ENCODE measurements at places on chromosomes 5 and 9. TPM values are rescaled to one million over a fixed set of nuclear protein-coding genes. Genes with fewer than 3 reads are reported as not detected.

- DNase-seq = no peak
These were observed 75.9 kb downstream of the TRIO start for GRCh38 chr5:14218897-14219573.

DNA sequence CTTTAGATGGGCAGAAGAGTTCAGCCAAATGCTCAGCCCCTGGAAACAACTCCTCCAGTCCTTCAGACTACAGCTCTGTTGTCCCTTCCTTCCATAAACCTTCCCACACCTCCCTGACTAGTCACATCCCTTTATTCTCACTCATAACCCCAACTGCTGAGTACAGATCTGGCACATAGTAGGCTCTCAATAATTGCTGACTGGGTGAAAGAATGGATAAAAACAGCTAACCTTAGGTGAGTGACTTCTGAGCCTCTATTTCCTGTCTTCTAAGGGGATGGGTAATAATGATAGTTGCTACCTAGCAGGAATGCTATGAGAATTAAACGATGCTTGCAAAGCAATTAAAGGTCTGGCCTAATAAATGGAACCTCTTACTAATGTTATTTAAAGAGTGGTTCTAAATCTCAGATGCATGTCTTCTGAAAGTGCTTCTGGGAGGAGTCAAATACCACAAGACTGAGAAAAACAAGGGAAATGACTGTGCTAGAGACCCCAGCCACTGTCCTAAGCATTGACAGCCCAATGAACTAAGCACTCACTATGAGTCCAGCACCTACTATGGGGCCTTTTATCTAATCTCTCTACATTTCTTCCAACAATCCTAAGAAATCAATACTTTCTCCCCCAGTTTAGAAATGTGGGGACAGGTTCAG lies 2.5 kb upstream of the NR6A1 start:
- DNase-seq = no peak

GRCh38 chr5:94632024-94632423 lies 13.6 kb downstream of the SLF1 start:
- no peak for DNase-seq

DNA sequence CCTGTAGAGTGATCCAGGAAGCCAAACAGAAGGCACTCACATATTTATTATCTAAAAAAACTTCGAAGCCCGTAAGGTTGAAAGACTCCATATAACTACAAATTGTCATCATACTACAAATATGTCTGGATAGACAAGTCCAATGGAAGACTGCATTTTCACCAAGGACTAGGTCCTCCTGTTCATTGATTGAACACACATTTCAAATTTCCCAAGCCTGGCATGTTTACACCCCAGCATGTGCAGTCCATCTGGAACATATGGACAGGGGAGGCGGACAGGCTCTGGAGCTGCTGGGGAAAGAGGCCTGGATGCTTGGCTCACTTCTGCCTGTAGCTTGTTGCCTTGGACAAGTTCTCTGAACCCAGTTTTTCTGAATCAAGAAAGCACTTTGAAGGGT lies 378.7 kb downstream of the ENC1 start:
- DNase-seq = no peak

GRCh38 chr9:124685217-124685616 lies 85.9 kb downstream of the NR6A1 start:
- DNase-seq = no peak

DNA sequence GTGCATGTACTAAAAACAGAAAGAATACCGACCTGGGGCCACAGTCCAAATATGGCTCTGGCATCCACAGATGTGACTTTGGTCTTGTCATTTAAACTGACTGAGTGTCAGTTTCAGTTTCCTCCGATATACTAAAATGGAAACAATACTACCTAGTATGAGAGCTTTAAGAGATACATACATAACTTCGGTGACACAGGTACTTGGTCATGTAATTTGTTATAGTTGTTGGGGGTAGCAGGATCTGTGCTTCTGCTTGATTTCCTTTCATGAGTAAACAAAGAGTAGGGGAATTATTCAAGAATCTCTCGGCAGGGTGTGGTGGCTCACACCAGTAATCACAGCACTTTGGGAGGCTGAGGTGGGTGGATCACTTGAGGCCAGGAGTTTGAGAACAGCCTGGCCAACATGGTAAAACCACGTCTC lies 32.1 kb downstream of the MTMR12 start:
- no peak for DNase-seq

- no peak for DNase-seq
These were observed at the start of gene CDH18 for GRCh38 chr5:19987612-19988361. Gene CDH18, minus strand, starts transcription at chr5:19988200. Its CDS starts 149,214 bp downstream, at chr5:19838986.

GRCh38 chr5:14153932-14154731 lies 11.0 kb downstream of the TRIO start:
- DNase-seq = no peak

DNA sequence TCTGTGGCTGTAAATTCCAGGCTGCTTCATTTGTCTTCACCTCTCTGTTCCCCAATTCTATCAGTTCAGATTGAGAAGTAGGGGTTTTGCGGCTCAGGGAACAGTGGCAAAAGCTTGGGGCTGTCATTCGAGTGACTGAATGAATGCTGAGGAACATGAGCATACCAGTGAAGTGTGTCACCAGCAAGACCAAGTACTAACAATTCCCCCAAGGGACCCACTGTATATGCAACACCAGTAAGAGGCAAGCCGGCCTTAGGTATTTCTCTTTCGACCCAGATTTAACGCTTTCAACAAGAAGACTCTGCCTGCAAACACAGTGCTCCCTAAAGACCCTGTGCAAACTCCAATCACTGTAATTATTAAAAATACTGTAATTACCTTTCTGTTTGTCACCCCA lies 25.8 kb downstream of the KLHL3 start:
- DNase-seq = no peak

DNA sequence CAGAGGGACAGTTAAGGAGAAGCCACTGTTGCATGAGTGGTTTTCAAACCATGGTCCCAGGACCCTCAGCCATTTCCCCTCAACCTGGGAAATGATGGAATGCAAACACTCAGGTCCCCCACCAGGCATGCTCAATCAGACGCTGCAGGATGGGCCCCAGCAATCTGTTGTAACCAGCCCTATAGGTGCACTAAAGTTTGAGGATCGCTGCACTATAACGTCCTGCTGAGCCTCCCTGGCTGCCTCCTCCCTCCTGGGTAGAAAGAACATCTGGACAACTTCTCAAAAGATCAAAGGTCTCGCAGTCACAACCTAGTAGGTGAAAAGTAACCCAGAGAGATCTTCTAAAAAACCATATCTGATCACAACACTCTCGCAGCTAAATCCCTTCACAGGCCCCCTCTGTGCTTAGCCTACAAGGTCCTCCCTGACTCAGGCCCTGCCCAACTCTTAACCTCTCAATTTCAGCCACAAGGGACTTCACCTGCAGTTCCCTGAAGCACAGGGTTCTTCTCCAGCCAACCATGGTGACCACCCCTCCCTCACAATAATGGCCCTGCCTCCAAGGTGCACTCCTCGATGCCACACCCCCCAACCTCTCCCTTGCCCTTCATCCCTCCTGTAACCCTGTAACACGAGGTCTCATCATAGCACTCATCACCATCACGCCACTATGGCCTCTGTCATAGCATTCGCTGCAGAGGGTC lies 3.5 kb downstream of the SHB start:
- no peak for DNase-seq

The TTC23L gene
- 2.7 TPM for polyA plus RNA-seq

The PCDHGA6 gene
- 6.8 TPM for polyA plus RNA-seq

The C9orf43 gene
- 0.95 TPM for polyA plus RNA-seq

The SURF1 gene
- polyA plus RNA-seq = 37.0 TPM

Data from left renal pelvis (tissue), 4 donors.